ENCODE measurements at places on chromosomes 11 and 22.

DNA sequence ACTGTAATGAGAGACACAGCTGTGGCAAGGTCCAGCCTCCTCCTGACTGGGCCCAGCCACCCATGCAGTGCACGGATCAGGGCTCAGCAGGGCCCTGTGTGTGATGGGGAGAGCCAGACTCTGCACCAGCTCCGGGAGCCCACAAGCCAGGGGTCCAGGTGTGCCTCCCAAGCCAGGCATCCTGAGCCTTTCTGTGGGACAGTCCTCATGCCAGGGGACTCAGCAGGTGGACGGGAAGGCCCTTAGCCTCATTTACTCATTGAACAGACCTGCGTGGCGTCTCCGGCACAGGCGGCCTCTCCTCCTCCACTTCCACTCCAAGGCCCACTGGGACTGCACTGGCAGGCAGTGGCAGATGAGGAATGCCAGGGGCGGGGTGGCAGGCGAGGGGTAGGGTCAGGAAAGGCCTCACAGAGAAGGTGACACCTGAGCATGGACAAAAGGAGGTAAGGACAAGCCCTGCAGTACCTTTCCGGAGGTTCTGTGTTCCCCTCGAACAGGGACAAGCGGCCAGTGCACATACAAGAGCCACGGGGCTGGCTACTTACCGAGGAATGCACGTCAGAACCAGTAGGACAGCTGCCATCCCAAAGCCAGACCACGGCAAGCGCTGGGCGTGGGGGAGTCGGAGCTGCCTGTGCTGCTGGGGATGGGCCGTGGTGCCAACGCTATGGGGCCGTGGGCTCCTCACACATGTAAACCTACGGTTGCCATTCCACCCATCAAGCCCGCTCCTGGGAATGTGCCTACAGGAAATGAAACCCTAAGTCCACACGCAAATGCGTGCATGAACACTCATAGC is 52.7 kb downstream of the IGF2 start:
- no peak for DNase-seq

GRCh38 chr11:134254433-134255183 is 1.2 kb downstream of the ACAD8 start:
- no peak for DNase-seq

DNA sequence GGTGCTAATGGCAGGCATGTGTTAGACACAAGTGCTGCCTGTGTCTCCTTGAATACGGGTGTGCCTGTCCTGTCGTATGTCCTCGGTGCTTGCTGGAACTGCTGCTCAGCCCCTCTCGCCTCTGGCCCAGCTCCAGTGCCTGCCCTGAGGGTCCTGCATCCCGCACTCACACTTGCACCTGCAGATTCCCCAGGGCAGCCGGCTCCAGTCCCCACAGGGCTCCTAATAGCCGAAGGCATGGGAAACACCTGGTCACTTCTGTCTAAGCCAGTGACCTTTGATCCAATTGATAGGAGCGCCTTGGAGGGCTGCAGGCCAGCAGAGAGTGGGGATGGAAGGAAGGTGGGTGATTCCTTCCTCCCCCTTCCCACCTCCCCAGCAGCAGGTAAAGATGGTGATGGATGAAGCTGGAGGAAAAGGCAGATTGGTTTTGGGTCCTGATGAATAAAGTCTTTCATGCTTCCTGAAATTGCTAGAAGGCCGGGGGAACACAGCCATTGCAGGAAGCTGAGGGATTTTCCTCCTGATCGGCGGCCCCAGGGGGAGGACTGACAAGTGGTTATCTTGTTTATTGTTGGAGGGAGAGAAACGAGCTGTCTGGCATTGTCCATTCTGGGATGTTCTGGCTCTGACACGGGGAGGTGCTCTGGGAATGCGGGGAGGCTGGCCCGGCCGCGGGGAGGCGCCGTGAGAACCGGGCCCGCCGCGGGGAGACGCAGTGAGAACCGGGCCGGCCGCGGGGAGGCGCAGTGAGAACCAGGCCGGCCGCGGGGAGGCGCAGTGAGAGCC is 110.9 kb upstream of the B3GAT1 start:
- DNase-seq, result no peak

GRCh38 chr11:110176366-110177085 is 83.3 kb downstream of the ZC3H12C start:
- no peak for DNase-seq

DNA sequence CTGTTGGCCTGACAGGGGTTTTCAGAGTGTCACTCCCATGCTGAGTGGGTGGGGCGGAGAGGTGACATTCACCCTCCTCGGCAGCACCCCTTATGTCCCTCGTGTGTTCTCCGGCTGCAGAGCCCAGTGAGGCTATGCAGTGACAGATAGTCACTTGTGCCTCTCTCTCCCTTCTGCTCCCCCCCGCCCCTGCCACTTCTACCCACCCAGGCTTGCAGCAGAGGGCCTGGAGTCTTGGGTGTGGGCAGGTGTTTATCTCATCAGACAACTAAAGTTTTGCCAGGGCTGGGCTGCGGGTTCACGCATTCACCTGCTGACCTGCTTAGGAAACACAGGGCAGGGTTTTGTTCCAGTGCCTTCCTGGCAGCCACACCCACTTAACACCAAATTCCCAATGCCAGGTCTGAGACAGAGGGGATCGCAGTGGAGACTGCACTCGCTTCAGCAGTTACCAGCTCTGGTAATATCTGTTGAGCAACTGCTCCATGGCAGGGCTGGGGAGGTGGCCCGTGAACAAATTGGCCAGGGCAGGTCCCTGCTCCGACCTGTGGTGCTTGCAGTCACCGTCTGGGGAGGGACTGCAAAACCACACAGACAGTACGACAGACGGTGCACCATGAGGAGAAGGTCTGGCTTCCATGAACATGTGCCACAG is 50.5 kb upstream of the ADA2 start:
- no peak for DNase-seq

DNA sequence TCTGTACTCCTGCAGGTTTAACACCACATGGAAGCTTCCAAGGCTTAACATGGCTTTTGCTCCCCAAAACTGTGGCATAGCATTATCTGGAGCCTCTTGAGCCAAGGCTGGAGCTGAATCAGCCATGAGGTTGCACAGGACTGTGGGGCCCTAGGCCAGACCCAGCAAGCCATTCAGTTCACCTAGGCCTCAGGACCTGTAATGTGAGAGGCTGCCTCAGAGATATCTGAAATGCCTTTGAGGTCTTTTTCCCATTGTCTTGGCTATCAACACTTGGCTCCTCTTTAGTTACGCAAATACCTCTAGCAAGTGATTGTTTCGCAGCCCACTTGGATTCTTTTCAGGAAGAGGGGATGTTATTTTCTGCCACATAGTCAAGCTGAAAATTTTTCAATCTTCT is 72.0 kb downstream of the VPREB1 start:
- no peak for DNase-seq

DNA sequence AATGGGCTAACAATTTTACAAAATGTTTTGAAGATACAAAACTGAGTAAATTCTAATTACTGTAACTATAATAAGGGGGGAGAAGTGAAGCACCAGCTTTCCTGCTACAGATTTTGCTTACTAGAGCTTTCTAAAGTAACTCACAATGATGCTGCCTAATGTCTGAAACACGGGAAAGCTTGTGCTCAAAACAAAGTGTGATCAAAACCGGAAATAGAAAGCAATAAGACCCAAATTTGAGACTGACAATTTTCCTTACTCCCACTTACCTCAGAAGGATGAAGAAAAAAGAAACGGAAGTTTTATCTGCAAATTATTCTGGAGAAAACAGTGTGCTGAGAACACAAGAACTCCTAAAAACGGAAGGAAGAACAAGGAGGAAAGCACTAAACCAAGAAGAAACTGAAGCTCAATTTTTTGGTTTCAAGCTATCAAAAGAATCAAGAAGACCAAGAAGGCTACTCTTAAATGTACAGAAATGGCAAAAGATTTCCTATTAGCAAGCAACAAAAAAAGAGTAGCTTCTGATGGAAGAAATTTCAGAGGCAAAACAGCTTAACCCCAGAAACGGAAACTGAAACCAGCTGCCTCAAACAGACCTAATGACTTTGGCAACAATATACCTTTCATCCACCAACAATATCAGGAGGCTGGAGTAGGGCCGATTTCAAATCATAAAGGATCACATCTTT is 33.4 kb downstream of the AMBRA1 start:
- DNase-seq, result no peak

- DNase-seq, result no peak
Measured at GRCh38 chr11:17418444-17419081, 30.1 kb upstream of the KCNJ11 start.

GRCh38 chr11:73907191-73907590 is 30.4 kb downstream of the PAAF1 start:
- no peak for DNase-seq

GRCh38 chr22:41917903-41918791 is 3.3 kb upstream of the SHISA8 start:
- DNase-seq, result no peak

DNA sequence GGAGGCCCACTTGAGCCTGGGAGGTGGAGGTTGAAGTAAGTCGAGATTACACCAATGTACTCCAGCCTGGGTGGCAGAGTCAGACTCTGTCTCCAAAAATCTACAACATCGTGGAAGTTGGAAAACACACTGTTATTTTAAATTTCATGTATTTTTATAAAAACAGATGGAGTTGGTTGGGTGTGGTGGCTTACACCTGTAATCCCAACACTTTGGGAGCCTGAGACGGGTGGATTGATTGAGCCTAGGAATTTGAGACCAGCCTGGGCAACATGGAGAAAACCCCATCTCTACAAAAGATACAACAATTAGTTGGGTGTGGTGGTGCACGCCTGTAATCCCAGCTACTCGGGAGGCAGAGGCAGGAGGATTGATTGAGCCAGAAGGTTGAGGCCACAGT is 52.0 kb upstream of the CLTCL1 start:
- DNase-seq, result no peak

DNA sequence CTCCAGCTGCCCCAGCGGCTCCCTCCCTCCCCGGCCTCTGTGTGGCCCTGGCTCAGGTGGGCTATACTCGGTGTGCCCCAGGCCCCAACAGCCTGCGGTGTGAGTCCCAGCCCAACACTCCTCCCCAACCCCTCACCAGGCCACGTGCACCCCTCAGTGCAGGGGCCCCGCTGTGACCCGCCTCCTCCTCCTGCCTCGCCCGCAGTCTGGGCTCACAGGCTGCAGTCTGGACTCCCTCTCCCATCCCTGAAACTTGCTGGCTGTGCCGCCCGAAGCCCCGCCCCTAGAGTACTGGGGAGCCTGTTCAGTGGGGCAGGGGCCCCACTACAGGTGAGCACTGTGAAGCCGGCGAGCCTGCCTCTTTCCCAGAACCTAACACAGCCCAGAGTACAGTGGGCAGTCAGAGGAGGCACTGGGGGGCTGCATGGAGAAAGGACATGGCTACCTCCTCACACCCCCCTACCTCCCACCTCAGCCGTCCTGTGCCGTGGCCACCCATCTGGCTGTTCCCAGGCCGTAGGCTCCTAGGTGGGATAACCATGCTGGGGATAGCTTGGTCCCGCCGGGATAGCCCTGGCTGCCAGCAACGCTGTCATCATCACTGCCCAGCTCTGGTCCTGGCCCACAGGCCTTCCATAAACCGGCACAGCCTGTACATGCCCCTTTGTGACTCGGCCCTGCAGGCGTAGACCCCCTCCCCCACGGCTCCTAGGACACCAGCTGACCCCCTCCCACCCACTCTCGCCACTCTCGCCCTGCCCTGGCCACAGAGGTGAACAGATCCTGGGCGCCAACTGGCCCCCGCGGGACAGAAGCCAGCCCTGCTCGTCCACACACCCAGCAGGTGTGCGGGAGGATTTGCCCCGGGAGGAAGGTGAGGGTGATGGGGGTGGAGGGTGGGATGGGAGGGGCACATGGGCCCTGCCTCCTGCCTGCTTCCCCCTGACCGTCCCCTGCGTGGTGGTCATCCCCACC is 29.7 kb downstream of the CELSR1 start:
- no peak for DNase-seq

DNA sequence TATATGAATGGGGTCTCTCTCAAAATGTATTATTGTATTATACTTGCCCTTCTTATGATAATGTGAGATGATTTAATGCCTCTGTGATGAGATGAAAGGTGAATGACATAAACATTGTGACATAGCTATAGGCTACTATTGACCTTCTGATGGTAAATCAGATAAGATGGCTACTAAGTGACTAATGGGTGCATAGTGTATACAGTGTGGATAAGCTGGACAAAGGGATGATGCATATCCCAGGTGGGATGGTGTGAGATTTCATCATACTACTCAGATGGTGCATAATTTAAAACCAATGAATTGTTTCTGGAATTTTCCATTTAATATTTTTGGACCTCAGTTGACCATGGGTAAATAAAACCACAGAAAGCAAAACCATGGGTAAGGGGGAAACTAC is 243.5 kb downstream of the SBF2 start:
- DNase-seq, result no peak

- DNase-seq, result no peak
Measured at GRCh38 chr22:25366876-25367466, 147.5 kb downstream of the CRYBB2 start.

GRCh38 chr11:68855205-68855981 is 13.7 kb upstream of the CPT1A start:
- DNase-seq, result no peak

DNA sequence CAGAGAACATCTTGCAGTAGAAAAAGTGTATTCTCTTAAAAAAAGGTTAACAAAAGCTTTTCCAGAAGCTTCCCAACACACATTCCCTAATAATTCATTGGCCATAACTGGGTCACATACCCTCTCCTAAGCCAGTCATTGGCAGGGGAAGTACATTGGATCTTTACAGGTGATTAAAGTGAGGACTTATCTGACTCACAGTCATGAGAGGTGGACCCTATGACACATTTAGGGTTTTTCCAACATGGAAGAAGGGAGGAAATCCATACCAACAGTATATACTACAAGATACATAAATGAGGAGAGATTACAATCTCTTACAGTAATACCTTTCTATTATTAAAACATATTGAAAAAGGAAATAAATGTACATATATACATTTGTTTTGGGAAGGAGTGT is 72.2 kb downstream of the CCDC73 start:
- no peak for DNase-seq

DNA sequence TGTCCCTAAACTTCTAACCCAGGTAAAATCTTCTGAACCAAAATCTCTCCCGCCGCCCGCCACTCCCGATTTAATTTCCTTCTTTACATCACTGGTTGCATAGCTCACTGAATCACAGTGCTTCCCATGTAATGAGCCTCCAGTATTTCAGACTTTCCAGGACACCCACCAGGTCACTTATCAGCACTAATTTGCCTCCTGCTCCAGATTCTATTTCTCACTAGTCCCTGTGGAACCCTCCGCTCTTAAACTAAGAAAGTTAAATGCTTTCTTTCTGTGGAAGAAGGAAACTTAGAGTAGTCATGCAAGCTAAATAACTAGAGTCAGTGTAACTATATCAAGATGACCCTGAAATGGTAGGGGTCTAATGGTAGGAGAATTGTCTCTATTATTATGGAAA is 106.6 kb upstream of the OPCML start:
- no peak for DNase-seq

GRCh38 chr22:40116496-40117200 is 61.1 kb upstream of the TNRC6B start:
- no peak for DNase-seq
